ENCODE measurements at places on chromosomes 12 and 14.

DNA sequence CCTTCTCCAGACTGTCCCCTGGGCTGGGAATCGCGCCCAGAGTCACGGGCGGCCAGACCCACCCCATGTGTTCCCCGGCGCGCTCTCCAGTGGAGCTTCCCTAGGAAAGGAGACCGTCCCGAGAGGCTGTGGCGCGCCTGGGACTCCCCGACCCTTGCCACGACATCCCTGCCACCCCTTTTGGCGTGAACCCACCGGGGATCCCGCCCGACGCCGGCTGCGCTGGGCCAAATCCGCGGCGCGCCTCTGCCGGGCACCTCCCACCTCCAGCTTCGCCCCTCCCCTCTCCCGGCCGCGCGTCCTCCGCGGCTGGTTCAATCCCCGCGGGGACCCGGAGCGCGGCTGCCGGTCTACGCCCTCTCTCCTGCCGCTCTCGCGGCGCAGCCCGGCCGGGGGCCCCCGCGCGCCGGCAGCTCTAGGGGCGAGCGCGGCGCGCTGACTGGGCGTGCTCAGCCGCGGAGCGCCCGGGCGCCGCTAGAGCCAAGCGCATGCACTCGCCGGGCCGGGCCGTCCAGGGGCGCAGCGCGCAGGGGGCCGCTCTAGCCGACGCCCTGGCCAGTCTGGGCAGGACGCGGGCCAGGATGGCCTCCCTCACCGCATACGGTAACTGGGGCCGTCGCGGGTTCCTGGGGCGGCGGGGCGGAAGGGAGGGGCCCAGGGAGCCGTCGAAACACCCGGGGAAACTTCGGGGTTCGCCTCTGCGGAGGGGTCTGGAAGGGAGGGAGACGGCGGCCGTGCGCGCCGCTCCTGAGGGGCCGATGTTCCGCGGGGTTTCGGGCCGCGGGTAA lies 77.4 kb upstream of the ANO4 start:
- DNase-seq = no peak

DNA sequence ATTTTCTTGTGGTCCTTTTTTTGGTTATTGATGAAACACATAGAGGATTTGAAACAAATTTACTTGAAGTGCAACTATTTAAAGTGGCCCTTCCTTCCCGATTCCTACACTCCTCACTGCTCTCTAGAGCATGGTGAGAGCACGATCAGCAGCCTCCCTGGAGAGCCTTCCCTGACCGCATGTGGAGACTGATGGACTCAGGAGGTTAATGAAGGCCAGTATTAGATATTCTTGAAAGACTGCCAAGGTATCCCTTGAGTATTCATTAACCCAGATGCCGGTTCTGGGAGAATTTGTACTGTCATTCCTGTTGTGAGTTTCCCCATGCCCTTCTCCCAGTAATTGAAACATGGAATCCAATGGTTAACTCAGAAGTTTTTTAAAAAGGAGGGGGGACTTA lies 102.8 kb upstream of the FGD4 start:
- no peak for DNase-seq

DNA sequence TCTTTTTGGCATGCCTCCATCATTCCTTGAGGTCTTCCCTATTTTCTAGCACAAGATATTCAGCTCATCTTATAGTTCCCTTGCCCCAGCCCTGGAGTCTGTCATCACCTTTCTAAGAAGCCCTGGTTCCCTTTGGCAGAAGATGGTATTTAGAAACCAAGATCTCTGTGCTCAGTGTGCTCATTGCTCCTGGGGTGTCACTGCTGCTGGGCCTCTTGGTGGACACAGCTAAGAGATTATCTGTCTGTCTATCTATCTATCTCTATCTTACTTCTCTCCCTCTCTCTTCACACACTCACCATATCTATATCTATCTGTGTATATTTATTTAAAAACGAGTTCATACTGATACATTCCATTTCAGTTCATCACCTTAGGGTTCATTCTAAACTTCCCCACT lies 67.2 kb downstream of the DAO start:
- no peak for DNase-seq

DNA sequence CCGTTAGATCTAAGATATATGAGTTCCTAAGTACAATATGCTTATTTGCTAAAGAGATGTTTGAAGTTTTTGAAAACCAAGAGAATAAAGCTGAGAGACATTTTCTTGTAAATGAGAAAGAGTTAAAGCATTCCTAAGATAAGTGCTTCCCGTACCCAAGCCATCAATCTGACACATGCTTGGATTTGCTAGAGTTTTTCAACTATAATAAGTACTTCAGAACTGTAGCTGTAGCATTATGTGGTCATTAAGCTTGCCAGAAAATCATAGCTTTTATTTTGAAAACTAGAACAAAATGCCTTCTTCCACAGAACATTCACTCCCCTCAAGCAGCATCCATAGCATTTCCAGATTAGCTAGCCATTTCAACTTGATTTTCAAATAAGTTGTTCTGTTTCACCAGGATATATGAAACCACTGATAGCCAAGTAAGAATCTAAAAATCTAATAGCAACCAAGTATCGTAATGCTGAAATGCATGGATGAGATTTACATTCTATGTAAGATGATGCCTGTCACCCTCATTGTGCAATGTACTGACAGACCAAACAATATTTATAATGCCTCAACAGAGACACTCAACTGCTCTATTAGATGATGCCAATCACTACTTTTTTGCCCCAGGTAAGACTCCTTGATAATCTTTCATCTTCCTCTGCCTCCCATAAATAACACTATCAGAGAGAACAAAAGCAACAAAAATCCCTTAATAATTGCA lies 8.0 kb downstream of the SNW1 start:
- DNase-seq = no peak

GRCh38 chr14:97301931-97302559 lies 504.9 kb downstream of the VRK1 start:
- DNase-seq = no peak

DNA sequence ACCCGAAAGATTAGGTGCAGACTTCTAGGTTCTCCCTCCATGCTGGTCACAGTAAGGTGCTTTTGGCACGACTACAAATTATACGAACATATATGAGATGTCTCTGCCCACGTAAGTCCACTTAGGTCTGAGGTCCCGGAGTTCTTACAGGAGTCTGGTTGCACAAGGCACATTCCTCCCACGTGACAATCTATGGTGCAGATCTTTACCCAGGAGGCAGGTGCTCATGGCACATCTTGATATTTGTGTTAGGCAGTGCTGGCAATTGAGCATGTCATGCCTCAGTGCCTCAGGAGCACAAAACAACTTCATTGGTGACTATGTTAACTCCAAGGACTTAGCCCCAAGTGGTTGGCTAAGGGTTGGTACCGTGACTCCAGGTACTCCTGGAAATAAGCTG lies 92.0 kb upstream of the AMN1 start:
- DNase-seq = no peak

DNA sequence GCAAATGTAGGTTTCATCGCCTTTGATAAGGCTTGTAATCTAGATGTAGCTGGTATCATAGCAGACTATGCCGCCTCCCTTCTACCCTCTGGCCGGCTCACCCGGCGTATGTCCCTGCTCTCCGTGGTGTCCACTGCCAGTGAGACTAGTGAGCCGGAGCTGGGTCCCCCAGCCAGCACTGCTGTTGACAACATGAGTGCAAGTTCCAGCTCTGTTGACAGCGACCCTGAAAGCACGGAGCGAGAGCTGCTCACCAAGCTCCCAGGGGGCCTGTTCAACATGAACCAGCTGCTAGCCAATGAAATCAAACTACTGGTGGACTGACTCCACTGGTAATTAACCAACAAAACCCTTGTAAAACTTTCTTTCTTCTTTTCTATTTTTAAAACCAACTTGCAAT lies 49.0 kb upstream of the A2ML1 start:
- no peak for DNase-seq

DNA sequence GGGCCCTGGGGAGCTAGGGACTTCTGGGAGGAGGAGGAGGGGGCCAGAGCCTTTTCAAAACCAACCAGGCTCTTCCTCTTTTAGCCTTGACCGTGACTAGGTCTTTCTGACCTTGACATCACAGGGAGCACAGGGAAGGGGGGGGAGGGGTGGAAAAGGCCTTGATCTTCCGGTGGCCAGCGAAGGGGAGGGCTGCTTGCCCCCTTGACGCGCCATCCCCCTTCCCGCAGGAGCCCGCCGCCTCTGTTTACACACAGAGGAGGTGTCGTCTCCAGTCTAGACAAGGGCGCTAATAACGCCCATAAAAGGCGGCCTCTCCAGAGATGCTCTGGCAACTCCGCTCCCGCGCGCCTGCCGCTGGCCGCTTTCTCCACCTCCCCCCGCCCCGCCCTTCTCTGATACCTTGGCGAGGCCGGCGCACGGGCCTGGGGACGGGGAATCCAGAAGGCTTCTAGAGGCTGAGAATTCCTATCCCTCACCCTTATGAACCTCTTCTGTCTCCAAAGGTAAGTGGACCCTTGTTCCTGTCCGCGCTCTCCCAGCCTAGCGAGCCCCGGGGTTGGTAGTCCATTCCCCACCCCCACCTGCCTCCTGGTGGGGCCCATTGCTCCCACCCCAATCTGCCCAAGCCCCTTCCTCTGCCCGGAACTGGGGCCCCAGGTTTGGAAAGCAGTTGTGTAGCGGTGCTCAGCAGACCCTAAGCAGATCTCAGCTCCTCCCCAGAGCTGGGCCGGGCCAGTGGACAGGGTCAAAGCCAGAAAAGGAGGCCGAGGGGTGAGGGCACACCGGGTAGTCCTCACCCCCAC lies 4.9 kb upstream of the HOXC12 start:
- no peak for DNase-seq

DNA sequence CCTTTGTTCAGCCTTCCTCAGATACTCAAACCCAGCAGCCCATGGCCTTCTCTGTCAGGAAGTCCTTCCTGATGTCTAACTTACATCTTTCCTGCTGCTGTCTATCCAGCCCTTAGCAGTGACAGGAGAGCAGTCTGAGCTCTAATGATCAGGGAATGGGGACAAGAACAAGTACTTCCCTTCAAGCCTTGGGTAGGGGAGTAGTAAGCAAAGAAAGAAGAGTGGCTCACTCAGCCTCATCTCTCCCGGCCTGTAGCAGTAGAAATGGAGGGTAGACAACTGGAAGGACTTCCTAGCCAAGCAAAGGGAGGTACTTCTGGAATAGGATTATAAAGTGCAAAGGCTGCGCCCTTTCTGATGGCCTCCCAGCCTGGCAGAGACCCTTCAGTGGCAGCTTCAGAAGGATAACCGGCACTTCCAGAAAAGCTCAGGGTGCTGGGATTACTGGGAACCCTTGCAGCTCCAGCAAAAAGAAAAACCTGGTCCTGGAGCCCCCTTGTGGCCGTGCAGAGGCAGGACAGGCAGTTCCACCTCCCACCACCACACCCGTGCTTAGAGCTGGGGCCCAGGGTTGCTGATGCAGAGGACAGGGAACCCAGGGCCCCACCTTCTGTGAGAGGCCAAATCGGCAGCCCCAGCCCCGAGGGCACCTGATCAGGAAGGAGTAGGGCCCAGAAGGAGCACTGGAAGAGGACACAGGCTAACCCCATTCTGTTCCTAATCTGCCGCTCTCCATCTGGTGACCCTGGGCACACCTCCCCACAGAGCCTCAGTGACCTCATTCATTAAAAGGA lies 12.4 kb upstream of the SMUG1 start:
- peak; percentile 24 for DNase-seq

DNA sequence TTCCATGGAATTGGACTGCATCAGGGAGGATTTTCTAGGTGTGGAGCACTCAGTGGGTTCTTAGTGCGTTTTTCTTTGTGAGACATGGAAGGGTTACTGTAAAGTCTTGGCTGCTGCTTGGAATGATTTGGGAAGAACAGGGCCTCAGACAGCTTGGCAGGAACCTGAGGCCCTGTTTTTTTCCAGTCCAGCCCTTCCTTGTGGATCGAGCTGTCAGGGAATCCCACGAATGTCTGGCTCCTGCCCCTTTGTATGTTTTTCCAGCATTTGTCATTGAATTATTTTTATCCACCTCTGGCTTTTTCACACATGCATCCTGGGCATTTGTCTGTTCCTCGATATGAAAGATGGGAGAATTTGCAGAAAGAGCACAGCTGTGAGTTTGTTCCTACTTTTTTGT lies 158.5 kb downstream of the TGFB3 start:
- no peak for DNase-seq

- no peak for DNase-seq
These were observed 1317.4 kb upstream of the TMEM132C start for GRCh38 chr12:126949558-126949957.

GRCh38 chr12:70691018-70691672 lies 53.9 kb upstream of the PTPRB start:
- DNase-seq = no peak

GRCh38 chr12:7459973-7460372 lies 16.0 kb upstream of the CD163L1 start:
- no peak for DNase-seq

DNA sequence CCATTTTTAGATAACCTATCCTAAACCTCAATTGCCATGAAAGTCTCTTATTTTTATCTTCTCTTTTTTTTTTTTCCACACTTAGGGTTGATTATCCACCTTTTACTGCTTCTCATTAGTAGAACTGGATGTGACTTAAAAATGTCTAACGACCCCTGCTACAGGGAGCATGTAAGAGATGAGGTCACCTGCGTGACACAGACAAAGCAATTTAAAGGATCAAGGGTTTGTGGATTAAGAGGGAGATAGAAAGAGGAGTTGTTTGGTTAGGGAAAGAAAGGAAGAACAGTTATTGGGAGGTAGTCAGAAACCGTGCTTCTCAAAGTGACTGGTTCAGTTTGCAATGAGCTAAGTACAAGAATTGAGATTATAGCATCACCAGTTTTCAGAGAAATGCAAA lies 239.1 kb downstream of the ALX1 start:
- no peak for DNase-seq

GRCh38 chr12:118689793-118690192 lies 291.5 kb upstream of the SRRM4 start:
- no peak for DNase-seq

GRCh38 chr12:100163416-100164152 lies 20.9 kb upstream of the BLTP3B start:
- DNase-seq = peak; percentile 79

GRCh38 chr14:99531251-99532096 lies 50.3 kb downstream of the CCNK start:
- no peak for DNase-seq

GRCh38 chr12:13095266-13095995 lies 8.0 kb downstream of the GSG1 start:
- no peak for DNase-seq
